Germinal center (tissue), 1 donor: ENCODE measurements at places on chromosomes 6 and 20.
A peak's percentile ranks its signal among the peaks of the same experiment; 100 is the strongest.

DNA sequence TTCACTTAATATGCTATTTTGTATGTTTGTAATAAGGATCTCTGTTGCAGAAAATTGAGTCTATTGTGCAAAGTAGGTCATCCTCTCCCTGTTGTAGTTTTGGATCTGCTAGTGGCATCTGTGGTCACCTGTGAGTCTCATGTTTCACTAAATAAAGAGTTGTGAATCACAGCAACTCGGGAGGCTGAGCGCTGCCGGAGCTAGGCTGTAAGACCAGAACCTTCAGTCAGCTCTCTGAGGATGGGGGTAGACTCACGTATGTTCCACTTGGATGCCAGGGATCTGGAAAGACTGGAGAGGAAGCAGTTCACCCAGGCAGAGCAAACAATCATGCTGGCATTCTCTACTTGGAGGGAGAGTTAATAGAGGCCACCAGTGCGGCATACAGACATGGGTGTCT lies 187.3 kb upstream of the FOXA2 start:
- no peak for DNase-seq

- no peak for DNase-seq
Measured at GRCh38 chr20:50852085-50852484, 57.2 kb downstream of the BCAS4 start.

DNA sequence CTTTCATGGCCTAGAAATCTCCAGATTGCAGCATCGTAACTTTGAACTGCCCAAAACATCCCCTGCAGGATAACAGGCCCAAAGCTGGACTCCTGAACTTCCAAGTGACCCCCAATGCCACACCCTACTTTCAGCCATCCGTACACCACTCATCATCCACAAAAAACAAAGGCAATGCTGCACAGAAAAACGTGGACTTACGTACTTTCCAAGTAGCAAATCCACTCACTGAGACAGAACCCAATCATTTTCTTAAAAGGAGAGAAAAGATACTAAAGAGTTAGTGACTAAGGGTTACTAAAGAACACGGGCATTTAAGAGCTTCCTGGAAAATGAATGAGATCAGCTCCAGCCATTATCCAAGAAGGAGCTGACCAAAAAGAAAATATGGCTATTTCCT lies 211.0 kb downstream of the WDR27 start:
- no peak for DNase-seq

- DNase-seq = no peak
Measured at GRCh38 chr6:26588965-26589364, 7.8 kb upstream of the ABT1 start.

GRCh38 chr6:151721146-151721545 lies 86.3 kb upstream of the ESR1 start:
- DNase-seq = no peak

DNA sequence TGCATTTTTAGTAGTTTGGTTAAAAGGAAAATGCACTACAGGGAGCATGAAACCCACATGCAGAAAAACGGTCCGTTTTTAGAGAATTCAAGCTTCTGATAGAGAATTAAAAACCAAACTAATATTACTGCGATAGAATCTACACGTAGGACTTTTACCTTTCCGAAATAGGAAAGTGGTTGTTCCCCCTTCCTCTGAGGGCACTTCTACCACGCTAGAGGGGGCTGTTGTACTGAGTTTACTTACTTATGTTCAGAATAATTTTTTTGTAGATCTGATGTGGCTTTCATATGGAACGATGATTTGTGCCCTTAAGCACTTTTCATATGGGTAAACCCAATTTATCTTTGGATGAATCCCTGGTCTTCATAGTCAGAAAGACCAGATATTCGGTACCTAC lies 264.3 kb upstream of the PLN start:
- DNase-seq = peak; percentile 5

GRCh38 chr20:63522981-63523611 lies 2.5 kb downstream of the PPDPF start:
- DNase-seq = no peak

GRCh38 chr20:47724396-47724795 lies 60.9 kb downstream of the SULF2 start:
- no peak for DNase-seq
